ENCODE measurements at places on chromosomes 13 and 19. TPM values are rescaled to one million over a fixed set of nuclear protein-coding genes. Genes with fewer than 3 reads are reported as not detected.
A peak's percentile ranks its signal among the peaks of the same experiment; 100 is the strongest.

- H3K27ac ChIP-seq: peak overlapping the region; percentile 87
- peaks cover 64% of the 10 kb centered on the region for H3K36me3 ChIP-seq
- peak overlapping the region; percentile 63 for H3K4me3 ChIP-seq
- H3K27me3 ChIP-seq: no peaks in the 10 kb centered on the region
- peaks cover 80% of the 10 kb centered on the region for H3K4me1 ChIP-seq
These were observed 5.1 kb downstream of the UBAC2 start for GRCh38 chr13:99205621-99206220.

DNA sequence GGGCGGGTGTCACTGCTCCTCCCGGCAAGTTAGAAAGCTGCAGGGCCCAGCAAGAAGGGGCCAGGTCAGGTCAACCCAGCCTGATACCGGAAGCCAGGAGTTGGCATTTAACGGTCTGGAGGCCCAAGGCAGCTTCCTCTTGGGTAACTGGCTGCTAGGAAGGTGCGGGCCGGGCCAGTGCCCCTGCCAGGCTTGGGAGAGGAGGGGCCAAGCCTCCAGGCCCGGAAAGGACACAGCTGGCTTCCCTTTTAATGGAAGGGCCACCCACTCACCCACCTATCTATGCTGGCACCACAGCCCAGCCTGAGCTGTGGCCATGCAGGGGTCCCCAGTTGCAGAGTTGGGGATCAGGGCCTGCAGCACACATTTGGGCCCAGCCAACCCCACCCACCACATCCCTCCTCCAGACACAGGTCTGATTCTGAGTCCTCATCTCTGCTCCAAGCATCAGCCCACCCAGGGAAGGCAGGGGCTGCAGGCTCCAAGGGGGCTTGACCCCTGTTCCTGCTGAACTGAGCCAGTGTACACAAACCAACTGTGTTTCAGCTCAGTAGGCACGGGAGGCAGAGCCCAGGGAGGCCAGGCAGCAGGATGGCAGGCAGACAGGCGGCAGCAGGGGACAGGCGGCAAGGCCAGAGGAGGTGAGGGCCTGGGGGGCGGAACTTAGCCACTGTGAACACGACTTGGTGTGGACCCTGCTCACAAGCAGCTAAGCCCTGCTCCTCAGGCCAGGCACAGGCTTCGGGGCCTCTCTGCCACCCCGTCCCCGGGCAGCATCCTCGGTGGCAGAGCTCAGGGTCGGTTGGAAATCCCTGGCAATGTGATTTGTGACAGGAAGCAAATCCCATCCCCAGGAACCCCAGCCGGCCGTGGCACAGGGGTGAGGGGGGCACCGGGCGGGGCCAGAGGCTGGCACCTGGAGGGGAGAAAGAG is 40.8 kb downstream of the ZSWIM4 start:
- H3K27me3 ChIP-seq: no peaks in the 10 kb centered on the region
- peaks cover 61% of the 10 kb centered on the region for H3K4me1 ChIP-seq
- H3K36me3 ChIP-seq: peaks cover 51% of the 10 kb centered on the region
- peak overlapping the region; percentile 72 for H3K4me3 ChIP-seq
- peak overlapping the region; percentile 90 for H3K27ac ChIP-seq

DNA sequence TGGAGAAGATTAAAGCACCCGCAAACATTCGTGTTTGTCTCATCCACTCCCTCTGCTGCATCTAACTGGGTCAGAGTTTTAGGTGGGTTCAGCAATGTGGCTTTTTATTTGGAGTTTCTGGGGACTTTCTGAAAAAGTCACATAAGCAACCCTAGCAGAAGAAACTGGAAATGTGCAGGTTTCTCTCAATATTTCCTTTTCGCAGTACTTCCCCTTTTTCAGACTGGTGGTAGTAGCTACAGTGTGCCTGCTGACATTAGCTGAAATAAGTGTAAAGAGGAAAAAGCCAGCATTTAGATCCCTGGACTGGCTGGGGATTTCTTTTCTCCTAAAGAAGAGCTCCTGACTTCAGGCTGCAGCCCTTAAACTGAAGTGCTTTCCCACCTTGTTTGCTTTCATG is 15.9 kb upstream of the OLFM4 start:
- no peaks in the 10 kb centered on the region for H3K4me1 ChIP-seq
- no peaks in the 10 kb centered on the region for H3K36me3 ChIP-seq
- no peak for DNase-seq
- no peak overlapping the region for H3K27ac ChIP-seq
- H3K4me3 ChIP-seq: no peak overlapping the region
- H3K27me3 ChIP-seq: peaks cover 11% of the 10 kb centered on the region

DNA sequence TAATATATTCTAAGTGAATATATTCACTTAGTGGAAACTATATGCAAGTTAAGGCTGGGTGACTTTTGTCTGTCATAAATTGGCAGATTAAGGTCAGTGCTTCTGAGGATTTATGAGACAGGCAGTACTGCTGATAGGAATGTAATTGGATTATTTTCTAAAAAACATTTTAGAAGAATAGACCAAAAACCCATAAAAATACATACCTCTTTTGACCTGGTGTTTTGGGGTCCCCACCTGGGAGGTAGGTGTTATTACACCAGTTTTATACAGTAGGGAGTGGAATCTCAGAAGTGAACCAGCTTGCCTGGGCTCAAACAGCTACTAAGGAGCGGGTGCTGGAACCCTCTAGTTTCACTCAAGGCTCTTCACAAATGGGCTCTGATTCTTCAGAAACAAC is 25.3 kb downstream of the COG3 start:
- peaks cover 28% of the 10 kb centered on the region for H3K36me3 ChIP-seq
- no peaks in the 10 kb centered on the region for H3K27me3 ChIP-seq
- no peak overlapping the region for H3K4me3 ChIP-seq
- H3K4me1 ChIP-seq: no peaks in the 10 kb centered on the region
- peak; percentile 12 for DNase-seq

GRCh38 chr13:111562716-111563115 is 242.3 kb downstream of the TEX29 start:
- no peak overlapping the region for H3K4me3 ChIP-seq
- no peaks in the 10 kb centered on the region for H3K36me3 ChIP-seq
- no peaks in the 10 kb centered on the region for H3K27me3 ChIP-seq
- H3K4me1 ChIP-seq: no peaks in the 10 kb centered on the region
- peak overlapping the region; percentile 41 for H3K27ac ChIP-seq
- no peak for DNase-seq

DNA sequence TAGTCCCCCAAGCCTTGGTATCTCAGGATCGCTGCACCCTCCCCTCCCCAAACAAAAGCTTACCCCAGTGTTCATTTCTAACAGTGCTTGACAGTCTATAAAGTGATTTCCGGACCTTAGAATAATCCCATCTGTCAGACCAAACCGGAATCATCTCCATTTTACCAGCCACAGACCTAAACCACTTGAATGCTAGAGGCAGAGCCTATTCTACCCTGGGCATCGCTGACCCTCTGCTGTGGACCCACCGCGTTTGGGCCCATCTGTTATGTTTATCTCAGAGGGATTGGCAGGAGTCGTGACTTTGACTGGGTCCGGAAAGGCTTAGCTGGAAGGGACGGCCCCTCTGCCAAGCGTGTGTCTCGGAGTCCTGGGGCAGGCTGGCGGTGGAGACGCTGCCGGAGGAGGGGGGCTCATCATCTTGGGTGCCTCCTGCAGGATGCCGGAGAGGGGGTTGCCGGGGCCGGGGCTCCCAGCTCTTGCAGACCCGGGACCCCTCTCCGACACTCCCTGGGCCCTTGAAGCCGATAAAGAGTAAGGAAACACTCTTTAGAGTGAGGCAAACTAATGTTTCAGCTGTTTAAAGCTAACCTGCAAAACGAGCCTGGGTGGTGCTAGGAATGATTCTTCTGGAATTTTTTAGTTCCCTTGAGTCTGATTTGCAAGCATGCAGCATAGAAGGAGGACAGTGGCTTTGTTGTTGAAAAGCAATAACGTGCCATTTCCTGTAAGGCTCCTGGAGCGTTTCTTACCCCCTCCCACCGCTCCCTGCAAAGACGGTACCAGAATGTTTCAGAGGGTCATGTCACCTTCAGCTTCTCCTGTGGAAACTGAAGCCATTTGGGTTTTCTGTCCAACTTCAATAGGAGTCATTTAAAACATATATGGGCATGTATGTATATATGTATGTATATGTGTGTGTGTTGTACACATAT is 1.3 kb downstream of the SLC25A42 start:
- H3K4me3 ChIP-seq: peak overlapping the region; percentile 87
- H3K27me3 ChIP-seq: no peaks in the 10 kb centered on the region
- H3K36me3 ChIP-seq: peaks cover 6% of the 10 kb centered on the region

GRCh38 chr19:29758863-29759262 is 43.8 kb upstream of the C19orf12 start:
- no peaks in the 10 kb centered on the region for H3K36me3 ChIP-seq
- no peak overlapping the region for H3K4me3 ChIP-seq
- no peak for DNase-seq
- peaks cover 4% of the 10 kb centered on the region for H3K27me3 ChIP-seq

DNA sequence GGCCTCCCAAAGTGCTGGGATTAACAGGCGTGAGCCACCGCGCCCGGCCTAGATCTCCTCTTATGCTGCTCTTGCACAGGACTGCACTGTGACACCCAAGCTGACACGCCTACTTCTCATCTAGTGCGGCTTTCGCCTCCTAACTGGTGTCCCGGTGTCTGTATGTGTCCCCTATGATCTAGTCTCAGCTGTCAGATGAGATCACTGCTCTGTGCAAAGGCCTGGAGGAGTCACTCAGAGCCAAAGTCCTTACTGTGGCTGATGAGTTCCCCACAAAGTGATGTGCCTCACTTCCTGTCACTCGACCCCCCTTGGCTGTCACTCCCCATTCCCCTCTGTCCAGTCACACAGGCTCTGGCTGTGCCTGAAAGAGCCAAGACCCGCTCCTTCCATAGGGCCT is 2.5 kb downstream of the ZNF556 start:
- H3K27ac ChIP-seq: no peak overlapping the region
- no peaks in the 10 kb centered on the region for H3K4me1 ChIP-seq
- H3K36me3 ChIP-seq: no peaks in the 10 kb centered on the region
- no peak overlapping the region for H3K4me3 ChIP-seq

GRCh38 chr19:13935765-13936510 is 2.3 kb downstream of the PODNL1 start:
- H3K4me1 ChIP-seq: no peaks in the 10 kb centered on the region
- DNase-seq: no peak
- H3K27ac ChIP-seq: no peak overlapping the region
- no peaks in the 10 kb centered on the region for H3K36me3 ChIP-seq

- H3K4me1 ChIP-seq: no peaks in the 10 kb centered on the region
- H3K27ac ChIP-seq: no peak overlapping the region
- H3K4me3 ChIP-seq: no peak overlapping the region
- no peak for DNase-seq
These were observed 596.5 kb upstream of the KLF12 start for GRCh38 chr13:74730556-74731331.

DNA sequence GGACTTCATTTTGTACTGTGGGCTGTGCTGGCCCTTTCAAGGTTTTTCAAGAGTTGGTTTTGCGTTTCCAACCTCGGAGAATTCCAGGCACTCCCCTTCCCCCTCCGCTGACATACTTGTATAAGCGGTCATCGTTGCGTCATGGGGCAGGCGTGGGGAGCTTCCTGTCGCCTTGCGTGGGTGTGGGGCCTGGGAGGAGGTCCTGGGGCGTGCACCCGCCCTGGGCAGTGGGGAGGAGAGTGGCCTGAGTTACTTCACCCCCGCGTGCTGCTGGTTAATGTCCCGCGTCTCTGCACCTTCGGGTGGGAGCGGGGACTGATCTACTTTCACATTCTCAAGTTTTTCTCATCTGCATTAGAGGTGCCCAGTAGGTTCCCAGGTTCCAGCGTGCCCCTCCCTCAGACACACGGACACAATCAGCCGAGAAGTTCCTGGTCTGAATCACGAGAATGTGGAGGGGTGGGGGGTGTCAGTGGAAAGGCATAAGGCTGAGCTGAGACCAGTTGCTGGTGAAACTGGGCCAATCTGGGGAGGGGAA is 4.1 kb downstream of the IER2 start:
- peaks cover 32% of the 10 kb centered on the region for H3K36me3 ChIP-seq
- H3K27ac ChIP-seq: peak overlapping the region; percentile 100
- H3K27me3 ChIP-seq: no peaks in the 10 kb centered on the region
- peak overlapping the region; percentile 97 for H3K4me3 ChIP-seq

DNA sequence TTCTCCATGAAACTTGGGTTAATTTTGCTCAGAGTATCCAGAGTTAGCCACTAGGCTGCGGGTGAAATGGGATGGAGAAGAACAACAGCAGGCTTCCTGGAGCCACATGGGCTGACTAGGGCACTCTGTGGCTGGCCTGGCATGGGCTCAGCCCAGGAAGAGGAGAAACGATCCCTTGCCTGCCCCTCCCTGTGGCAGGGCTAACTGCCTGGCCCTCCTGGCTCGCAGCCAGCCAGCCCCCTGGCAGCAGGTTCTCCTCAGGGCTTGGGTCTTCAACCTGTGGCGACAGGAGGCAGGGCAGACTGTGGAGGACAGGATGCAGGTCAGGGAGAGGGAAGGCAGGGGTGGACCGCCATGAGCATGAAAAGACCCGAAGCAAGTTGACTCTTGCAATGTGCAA is 78.7 kb upstream of the GPR183 start:
- no peak overlapping the region for H3K4me3 ChIP-seq
- DNase-seq: no peak
- peaks cover 39% of the 10 kb centered on the region for H3K36me3 ChIP-seq
- no peaks in the 10 kb centered on the region for H3K27me3 ChIP-seq

DNA sequence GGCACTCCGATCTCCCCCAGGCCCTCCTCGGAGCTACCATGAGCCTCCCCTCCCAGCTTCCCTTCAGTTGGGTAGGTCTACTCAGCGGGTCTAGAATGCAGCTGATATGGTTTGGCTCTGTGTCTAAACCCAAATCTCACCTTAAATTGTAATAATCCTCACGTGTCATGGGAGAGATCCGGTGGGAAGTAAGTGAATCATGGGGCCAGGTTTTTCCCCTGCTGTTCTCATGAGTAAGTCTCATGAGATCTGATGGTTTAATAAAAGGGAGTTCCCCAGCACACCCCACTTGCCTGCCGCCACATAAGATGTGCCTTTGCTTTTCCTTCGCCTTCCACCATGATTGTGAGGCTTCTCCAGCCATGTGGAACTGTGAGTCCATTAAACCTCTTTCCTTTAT is 14.5 kb upstream of the DOCK9 start:
- DNase-seq: no peak
- H3K4me1 ChIP-seq: peaks cover 52% of the 10 kb centered on the region
- H3K27me3 ChIP-seq: no peaks in the 10 kb centered on the region
- H3K27ac ChIP-seq: no peak overlapping the region

- peaks cover 3% of the 10 kb centered on the region for H3K4me1 ChIP-seq
- H3K4me3 ChIP-seq: no peak overlapping the region
- DNase-seq: no peak
- no peak overlapping the region for H3K27ac ChIP-seq
- peaks cover 1% of the 10 kb centered on the region for H3K36me3 ChIP-seq
These were observed 316.0 kb downstream of the FOXO1 start for GRCh38 chr13:40350283-40350992.

GRCh38 chr13:82747958-82748357 is 1134.3 kb downstream of the SLITRK1 start:
- H3K27me3 ChIP-seq: no peaks in the 10 kb centered on the region
- no peak overlapping the region for H3K4me3 ChIP-seq
- no peak overlapping the region for H3K27ac ChIP-seq
- DNase-seq: no peak
- no peaks in the 10 kb centered on the region for H3K4me1 ChIP-seq

- peaks cover 2% of the 10 kb centered on the region for H3K36me3 ChIP-seq
- H3K4me3 ChIP-seq: peak overlapping the region; percentile 91
- peak overlapping the region; percentile 94 for H3K27ac ChIP-seq
- no peaks in the 10 kb centered on the region for H3K27me3 ChIP-seq
These were observed 628 bp downstream of the MRPL34 start for GRCh38 chr19:17306285-17306714.

Gene PRTN3
- not detected for total RNA-seq

Gene ZNF221
- total RNA-seq: 1.0 TPM

Gene PALM
- total RNA-seq: not detected

Gene GRIK5
- total RNA-seq: 0.65 TPM

Gene RUBCNL
- not detected for total RNA-seq

Gene CD37
- total RNA-seq: 352 TPM

Gene TUBA3C
- not detected for total RNA-seq

Gene RXFP2
- total RNA-seq: not detected
